ENCODE measurements at places on chromosomes 5 and 9.

DNA sequence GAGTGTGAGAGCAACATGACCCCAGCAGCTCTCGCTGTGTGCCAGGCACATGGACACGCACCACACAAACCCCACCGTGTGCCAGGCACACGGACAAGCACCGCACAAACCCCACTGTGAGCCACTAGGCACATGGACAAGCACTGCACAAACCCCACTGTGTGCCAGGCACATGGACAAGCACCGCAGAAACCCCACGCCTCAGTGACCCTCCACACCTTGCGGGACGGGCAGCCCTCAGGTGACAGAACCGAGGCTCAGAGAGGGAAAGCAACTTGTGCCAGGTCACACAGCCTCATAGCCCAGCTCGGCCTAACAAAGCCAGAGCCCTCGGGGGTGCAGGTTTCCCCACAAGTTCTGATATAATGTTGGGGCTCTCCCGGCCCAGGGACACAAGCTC lies 2.0 kb upstream of the GPSM1 start:
- no peak for DNase-seq

DNA sequence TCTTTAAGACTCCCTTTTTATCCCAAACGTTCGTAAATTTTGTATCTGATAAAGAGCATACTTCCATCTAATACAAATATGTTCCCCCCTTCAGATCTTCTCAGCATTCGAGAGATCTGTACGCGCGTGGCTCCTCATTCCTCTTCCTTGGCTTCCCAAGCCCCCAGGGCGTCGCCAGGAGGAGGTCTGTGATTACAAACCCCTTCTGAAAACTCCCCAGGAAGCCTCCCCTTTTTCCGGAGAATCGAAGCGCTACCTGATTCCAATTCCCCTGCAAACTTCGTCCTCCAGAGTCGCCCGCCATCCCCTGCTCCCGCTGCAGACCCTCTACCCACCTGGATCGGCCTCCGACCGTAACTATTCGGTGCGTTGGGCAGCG lies 19.9 kb downstream of the CDKN2A start:
- no peak for DNase-seq

DNA sequence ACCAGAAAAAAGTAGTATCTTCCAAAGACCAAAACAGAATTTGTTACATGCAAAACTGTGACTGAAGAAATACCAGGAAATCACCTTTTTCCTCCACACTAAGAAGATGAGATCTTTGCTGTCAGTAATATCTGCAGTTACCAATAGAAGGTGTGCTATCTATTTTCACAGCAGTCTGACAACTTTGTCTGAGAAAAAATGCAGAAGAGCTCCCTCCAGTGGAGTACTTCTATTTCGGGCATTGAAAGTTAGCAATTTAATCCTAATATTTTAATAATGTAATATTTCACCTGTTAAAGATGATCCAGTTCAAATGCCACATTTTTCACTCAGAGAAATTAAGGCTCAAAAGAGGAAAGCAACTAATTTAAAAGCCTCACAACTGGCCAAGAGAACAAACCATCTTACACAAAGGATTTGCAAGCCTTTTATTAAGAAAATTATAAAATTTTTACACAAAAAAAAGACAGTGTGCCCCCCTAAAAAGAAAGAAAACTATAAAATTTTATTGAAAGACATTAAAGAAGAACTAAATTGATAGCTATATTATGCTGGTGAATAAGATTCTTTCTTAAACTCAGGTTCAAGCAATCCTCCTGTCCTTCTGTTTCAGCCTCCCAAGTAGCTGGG lies 50.6 kb downstream of the DEPDC1B start:
- no peak for DNase-seq

- peak; percentile 20 for DNase-seq
Observed at GRCh38 chr5:73205305-73205704, 32.3 kb downstream of the TMEM174 start.

DNA sequence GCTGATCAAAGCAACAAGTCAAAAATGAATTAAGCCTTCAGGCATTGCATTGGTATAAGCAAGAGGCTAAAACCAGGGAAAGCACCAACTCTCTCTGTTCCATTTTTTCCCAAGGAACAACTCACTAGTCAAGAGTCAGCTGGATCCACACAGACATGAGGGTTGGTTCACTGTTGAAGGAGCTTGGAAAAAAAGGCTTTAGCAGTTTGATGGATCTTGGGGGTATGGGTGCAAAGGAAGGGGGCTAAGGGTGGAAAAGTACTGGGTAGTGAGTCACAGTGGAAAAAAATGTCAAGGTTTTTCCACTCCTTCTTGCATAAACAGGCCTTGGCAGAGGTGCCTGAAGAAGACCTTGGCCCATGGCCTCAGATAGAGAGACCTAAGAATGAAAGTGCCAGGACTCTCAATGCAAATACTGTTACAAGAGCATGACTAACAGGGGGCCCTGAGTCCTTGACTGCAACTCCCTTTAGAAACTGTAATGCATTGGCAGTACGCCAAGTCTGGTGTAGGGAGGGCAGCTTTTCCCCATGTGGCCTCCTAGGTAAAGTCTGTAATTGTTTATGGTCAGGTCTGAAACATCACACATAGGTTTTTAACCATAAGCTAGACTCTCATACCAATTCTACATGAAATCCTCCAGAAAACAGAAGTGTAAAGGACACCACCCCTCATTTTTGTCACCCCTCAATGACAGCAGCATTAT lies 23.7 kb downstream of the ACTL7A start:
- DNase-seq, result peak; percentile 55

DNA sequence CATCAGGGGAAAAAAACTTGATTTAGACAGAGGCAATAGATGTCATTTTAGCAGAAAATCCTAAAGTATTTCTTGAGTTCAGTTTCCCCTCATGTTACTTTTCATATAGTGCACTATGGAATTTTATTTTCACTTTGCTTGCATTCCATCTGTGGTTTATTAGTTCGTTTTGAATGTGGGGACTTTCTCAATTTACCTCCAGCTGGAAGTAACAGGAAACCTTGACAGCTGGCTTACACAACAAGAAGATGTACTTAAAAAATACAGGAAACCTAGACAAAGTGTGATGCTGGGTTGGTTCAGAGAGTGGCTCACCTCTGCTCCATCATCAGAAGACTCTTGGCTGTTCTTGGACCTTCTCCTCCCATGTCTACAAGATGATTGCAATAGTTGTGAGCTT lies 567.0 kb downstream of the CETN3 start:
- DNase-seq, result no peak

DNA sequence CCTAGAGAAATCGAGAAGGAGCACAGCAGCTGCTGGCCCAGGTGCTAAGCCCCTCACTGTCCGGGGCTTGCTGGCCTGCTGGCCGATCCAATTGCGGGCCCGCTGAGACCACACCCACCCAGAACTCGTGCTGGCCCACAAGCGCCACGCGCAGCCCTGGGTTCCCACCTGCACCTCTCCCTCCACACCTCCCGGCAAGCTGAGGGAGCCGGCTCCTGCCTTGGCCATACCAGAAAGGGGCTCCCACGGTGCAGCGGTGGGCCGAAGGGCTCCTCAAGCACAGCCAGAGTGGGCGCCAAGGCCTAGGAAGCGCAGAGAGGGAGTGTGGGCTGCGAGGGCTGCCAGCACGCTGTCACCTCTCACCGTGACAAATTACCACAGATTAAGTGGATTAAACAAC lies 6.8 kb upstream of the BNC2 start:
- no peak for DNase-seq

- DNase-seq, result no peak
Observed at GRCh38 chr9:114149765-114150340, 5.5 kb upstream of the COL27A1 start.

GRCh38 chr9:90308691-90309090 lies 333.9 kb downstream of the DIRAS2 start:
- DNase-seq, result no peak

All from hematopoietic multipotent progenitor cell treated with erythropoietin and hydrocortisone succinate and interleukin-3 and kit ligand, for 17 days (in vitro differentiated cells).